ENCODE measurements at places on chromosomes 11 and 22. TPM values are rescaled to one million over a fixed set of nuclear protein-coding genes. Genes with fewer than 3 reads are reported as not detected.

MAPK12 gene
- polyA plus RNA-seq = 10.5 TPM

DNA sequence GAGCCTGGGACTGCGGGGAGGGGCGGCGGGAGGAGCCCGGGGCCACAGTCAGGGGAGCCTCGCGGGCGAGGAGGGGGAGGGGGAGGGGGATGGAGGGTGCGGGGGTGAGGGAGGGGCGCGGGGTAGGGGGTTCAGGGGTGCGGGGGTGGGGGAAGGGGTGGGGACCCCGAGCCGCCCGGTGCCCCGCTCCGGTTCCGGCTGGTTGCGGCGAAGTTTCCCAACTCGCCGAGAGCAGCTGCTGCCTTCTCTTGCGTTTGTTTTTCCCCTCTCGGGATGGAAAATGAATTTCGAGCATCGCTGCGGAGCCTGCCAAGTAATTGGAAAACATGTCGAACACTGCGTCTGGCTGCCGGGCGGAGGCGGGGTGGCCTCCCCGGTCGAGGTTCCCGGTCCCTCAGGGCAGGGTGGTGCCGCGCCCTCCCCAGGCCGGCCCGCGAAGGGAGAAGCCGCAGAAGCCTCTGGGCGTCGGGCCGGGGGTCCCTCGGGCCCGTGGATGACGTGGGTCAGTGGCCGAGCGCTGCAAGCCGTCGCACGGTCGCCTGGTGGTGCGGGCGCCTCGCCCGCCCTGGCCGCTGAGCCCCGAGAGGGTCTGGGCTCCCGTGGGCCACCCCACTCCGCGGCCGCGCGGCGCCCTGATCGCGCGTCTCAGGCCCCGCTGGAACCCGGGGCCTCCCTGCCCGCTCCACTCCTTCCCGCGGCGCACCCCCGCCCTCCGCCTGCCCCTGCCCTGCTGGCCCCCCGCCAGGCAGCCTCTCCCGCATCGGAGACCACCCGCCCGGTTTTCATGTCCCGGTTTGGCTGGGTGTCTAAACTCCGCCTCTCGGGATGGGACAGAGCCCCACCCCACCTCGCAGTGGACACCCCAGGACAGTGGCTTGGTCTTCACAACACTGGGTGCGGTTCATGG lies 12.1 kb downstream of the SPATA19 start:
- no peak for DNase-seq

DNA sequence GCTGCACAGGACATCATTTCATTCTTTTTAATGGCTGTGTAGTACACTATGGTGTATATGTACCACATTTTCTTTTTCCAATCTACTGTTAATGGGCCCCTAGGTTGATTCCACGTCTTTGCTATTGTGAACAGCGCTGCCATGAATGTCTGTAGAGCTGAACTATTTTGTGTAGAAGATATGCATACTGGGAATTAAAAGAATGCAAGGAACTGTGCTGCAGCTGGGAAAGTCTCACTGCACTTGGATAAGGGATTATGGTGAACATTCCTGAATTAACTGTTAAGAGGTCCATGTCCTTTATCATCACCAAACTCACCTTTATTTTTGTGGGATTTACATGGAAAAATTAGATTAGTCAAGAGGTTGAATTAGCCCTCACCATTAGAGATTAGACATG lies 224.7 kb downstream of the SNX19 start:
- DNase-seq = no peak

GRCh38 chr22:48798281-48799226 lies 1029.1 kb downstream of the BRD1 start:
- no peak for DNase-seq

- DNase-seq = no peak
Observed at GRCh38 chr11:3747704-3748103, 49.6 kb downstream of the NUP98 start.
